ENCODE measurements at places on chromosomes 7 and 10. TPM values are rescaled to one million over a fixed set of nuclear protein-coding genes. Genes with fewer than 3 reads are reported as not detected.

The NOS3 gene
- 3.7 TPM for polyA plus RNA-seq

The INSIG1 gene
- polyA plus RNA-seq: 85.6 TPM

The BTBD16 gene
- polyA plus RNA-seq: not detected

The UNC5B gene
- polyA plus RNA-seq: 0.72 TPM

The DPCD gene
- polyA plus RNA-seq: 9.0 TPM

The SEMA3E gene
- not detected for polyA plus RNA-seq

The OR2A25 gene
- polyA plus RNA-seq: not detected

The ARL4A gene
- 69.3 TPM for polyA plus RNA-seq

The LIPJ gene
- not detected for polyA plus RNA-seq

The ITPRID1 gene
- not detected for polyA plus RNA-seq

The CRTAC1 gene
- polyA plus RNA-seq: not detected

The NPFFR1 gene
- 0.01 TPM for polyA plus RNA-seq

The TAS2R5 gene
- polyA plus RNA-seq: 1.5 TPM

The PTF1A gene
- polyA plus RNA-seq: not detected

The IFIT3 gene
- polyA plus RNA-seq: 38.0 TPM

The VIPR2 gene
- not detected for polyA plus RNA-seq

The SLC16A9 gene
- polyA plus RNA-seq: not detected

The FRA10AC1 gene
- polyA plus RNA-seq: 1.1 TPM

The CPA2 gene
- polyA plus RNA-seq: not detected

The CNNM1 gene
- not detected for polyA plus RNA-seq

The ADCY1 gene
- not detected for polyA plus RNA-seq

The LRRC4 gene
- 0.12 TPM for polyA plus RNA-seq

Measured in CD14-positive monocyte (primary cell).